ENCODE measurements at places on chromosomes 6 and 20. TPM values are rescaled to one million over a fixed set of nuclear protein-coding genes. Genes with fewer than 3 reads are reported as not detected.

DNA sequence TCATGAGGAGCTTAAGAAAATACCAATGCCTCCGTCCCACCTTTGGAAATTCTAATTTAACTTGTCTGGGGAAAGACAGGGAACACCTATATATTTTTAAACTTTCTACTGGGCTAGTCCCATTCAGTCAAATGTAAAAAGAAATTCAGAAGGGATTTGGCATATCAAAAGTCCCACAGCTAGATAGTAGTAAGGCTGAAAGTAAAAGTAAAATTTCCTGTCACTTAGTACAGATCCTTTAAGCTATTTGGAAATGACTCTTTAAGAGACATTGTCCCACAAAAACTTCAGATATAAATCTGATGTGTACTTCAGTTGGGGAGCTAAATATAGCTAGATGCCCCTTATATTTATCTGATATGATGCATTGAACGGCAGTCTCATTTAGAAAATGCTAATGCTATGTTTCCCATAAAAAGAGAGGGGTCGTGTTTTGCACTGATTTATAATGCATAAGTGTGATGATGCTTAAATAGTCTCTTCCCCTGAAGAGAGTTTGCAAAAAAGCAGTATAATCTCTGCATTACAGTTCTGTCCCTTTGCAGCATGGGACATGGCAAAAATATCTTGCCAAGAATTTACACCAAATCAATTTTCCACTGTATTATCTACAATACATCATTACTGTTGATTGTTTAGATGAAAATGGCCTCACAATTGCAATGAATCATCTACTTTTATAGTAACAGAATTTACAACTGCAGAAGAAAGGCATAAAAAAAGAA is 860.8 kb upstream of the MAP3K7 start:
- no peak for DNase-seq

Gene STMND1
- total RNA-seq, result not detected

- no peak for DNase-seq
Observed at GRCh38 chr6:36904114-36904513, 18.4 kb downstream of the C6orf89 start.

DNA sequence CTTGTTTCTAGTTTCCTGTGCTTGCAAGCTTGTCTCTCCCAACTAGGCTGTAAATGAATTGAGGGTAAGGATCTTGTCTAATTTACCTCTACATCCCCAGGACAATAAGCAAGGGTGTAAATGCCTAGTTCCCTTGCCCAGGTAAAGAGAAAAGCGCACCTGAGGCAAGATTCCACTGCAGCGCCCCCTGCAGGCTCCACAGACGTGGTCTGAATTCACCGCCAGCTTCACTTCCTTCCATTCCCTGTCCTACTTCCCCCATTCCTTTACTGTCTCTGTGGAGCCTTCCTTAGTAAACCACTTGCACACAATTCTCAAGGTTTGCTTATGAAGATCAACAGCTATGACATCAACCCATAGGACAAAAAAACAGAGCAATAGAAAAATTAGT is 42.3 kb downstream of the ANKEF1 start:
- no peak for DNase-seq

Gene ADGRF1
- not detected for total RNA-seq

DNA sequence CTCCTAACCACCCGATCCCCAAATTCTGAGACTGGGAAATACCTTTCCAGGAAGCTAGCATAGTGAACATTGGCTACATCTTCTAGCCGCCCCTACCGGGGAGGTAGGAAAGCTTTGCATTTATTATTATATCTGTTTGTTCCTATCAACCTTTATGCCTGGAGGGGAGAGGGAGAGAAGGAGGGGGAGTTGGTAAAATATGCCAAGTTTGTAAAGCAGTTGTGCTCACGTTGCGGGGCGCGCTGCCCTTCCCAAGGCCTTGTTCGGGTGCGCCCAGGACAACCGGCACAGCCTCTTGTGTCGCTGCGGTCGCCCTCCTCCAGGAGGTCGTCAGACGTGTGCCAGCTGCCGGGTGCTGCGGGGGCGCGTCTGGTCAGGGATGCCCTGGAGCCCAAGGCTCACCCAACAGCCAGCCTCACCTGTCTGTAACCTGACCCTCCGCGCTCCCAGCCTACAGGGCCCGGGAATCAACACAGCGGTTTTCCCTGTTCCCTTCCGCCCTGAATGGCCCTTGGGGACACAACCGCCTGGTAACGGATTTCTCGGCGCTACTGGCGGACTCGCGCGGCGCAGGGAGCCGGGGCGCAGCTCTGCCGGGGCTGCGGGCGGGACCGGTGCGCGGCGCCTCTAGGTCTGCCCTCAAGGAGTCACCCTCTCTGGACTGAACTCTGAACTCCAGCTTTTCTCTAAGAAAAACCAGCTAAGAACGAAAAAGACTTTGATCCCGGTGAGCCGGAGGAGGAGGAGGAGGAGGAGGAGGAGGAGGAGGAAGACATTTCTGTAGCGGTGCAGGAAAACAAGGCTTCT is 1.1 kb upstream of the OVOL2 start:
- DNase-seq, result no peak

Gene SLC32A1
- total RNA-seq, result not detected

DNA sequence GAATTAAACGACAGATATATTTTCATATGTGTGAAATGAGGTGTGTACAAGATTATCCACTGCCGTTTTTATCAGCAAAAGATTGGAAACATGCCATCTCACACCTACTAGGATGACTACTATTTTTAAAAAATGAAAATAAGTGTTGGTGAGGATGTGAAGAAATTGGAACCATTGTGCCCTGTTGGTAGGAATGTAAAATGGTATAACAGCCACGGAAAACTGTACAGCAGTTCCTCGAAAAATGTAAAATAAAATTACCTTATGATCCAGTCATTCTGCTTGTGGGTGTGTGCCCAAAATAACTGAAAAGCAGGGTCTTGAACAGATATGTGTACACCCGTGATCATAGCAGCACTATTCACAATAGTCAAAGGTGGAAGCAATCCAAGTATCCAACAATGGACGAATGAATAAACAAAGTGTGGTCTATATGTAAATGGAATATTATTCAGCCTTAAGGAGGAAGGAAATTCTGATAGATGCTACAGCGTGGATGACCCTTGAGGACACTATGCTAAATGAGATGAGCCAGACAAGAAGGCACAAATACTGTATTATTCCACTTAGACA is 27.0 kb upstream of the CCN5 start:
- no peak for DNase-seq

DNA sequence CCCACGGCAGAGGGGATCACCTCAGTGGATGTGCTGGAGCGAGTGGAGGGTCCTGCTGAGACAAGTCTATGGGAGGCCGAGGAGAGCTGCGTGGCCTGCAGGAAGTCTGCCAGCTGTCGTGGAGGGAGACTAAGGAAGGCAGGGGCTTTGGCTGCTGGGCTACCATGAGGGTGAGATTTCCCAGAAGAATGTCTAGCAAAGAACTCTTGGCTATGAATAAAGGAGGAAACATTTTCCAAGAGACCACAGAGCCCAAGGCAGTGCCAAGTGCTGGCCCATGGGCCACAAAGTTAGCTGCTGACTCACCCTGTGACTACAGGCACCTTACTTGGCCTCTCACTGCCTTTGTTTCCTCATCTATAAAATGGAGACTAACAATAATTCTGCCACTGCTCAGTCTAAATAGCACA is 73.4 kb downstream of the PRDM1 start:
- no peak for DNase-seq

- no peak for DNase-seq
Observed at GRCh38 chr20:6502999-6503398, 264.5 kb upstream of the BMP2 start.

GRCh38 chr6:104943781-104944180 is 13.1 kb upstream of the LIN28B start:
- no peak for DNase-seq

Gene ZNF343
- total RNA-seq, result 6.8 TPM

GRCh38 chr6:159533016-159533415 is 160.0 kb downstream of the SOD2 start:
- DNase-seq, result no peak
